ENCODE measurements at places on chromosomes 16 and 17. TPM values are rescaled to one million over a fixed set of nuclear protein-coding genes. Genes with fewer than 3 reads are reported as not detected.
A peak's percentile ranks its signal among the peaks of the same experiment; 100 is the strongest.

- peak; percentile 20 for DNase-seq
Observed at GRCh38 chr16:57245472-57246113, 534 bp downstream of the ARL2BP start.

GRCh38 chr17:81578038-81578441, 25.9 kb upstream of the FAAP100 start:
- DNase-seq: peak; percentile 28

GRCh38 chr17:64448665-64449512, at the start of gene MILR1:
Gene MILR1 (plus strand): TSS chr17:64449115. CDS start chr17:64449169, 54 bp downstream.
- DNase-seq: peak; percentile 91

DNA sequence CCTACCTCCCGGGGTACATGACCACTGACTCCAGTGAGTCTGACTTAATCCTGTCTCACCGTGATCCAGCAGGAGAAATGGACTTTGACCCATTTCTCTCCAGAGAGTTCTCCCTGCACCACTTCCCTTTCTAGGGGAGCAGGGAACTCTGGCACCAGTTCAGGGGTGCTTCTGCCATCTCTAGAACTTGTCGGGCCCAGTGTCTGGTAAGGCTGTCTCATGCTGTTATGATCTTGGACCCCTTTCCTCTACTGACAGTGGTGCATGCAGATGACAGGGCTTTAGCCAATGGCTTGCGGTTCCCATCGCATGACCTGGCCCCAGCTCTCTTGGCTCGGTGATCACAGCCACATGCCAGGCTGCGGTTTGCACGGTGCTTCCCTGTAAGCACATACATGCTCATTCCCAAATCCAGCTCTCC, 62.0 kb downstream of the SLC39A11 start:
- peak; percentile 31 for DNase-seq

- peak; percentile 96 for DNase-seq
Observed at GRCh38 chr16:81189100-81189664, 49.3 kb upstream of the BCO1 start.

GRCh38 chr17:9937241-9937761, 32.2 kb upstream of the RCVRN start:
- DNase-seq: peak; percentile 51

DNA sequence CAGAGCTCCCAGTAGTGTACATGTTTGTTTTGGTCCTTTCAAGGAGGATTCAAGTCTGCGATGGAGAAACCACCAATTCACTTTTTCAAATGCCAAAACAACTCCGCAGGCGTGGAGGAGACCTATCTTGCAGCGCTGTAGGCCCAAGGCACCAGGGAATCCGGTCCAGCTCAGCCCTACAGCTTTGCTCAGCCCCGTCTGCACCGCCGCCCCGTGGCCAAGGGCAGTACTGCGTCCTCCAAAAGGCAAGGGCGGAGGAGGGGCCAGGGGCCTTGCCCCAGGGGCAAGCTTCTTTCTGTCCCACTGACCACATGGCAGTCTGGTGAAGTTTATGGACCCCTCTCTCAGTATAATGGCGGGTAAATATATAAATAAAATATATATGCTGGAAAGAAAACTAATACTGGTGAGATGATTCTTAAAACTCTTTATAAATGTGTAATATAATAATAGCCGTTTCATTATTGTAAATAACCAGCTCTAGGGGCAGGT, 709 bp upstream of the CD300LG start:
- peak; percentile 79 for DNase-seq

DNA sequence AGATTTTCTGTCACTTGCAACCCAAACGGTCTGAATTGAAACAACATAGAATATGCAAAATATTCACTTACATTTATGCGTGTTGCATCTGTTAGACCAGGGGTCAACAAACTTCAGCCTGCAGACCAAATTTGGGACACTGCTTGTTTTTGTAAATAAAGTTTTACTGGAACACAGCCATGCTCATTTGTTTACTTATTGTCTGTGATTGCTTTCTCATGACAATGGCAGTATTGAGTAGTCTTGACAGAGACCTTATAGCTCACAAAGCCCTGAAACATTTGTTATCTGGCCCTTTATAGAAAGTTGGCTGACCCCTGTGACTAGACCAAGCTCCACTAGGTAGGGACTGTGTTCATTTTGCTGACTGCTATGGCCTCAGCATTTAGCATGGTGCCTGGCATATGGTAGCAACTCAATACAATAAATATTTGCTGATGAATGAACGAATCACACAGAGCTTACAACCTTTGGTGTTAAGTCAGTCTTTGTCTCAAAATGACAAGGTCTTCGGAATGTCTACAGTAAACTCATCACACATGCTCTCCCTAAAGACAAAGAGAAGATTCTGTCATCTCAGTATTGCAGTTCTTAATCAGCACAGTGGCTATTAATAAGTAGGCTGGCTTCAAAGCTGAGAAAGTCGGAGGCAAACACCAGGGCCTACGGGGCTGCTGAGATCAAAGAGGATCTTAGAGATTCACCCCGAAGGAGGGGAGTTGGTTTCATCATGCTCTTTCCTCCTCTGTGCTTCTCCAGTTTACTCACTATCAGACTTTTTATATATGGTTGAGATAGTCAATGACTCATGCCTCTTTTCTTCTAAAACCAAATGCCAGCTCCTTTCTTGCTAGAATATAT, 95.2 kb upstream of the AXIN2 start:
- peak; percentile 31 for DNase-seq

DNA sequence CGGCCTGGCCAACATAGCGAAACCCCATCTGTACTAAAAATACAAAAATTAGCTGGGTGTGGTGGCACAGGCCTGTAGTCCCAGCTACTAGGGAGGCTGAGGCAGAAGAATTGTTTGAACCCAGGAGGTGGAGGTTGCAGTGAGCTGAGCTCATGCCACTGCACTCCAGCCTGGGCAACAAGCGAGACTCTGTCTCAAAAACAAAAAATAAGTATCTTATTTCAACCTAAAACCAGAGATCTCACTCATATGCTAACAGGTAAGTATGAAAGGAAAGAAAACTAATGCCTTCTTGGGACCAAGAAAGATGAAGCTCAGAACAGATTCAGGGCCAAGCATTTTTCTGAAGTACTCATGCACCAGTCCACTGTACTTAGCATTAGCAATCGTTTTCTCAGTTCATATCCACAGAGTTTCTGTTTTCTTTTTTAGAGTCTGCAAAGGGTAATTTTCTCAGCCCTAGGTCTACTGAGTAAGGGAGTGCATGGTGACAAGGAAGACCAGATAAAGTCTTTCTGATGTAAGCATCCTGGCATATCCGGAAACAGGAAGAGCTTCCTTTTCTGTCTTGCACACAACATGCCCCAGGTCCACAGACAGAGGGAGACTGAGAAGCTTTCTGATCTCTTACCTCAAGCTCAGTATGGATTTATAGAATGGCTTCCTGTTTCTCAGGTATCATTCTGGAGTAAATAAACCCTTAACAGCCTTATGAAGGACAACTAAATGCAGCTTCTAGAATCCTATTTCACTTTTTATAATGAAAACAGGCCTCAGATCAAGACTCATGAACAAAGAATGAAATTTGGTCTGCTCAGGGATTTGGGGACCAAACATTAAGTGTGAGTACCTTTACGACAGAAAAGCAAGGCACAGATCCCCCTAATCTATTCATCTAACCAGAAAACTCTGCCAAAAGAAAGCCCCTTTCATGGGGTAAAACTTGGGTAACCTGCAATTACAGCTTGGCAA, 38.7 kb upstream of the FOXJ1 start:
- DNase-seq: peak; percentile 20

DNA sequence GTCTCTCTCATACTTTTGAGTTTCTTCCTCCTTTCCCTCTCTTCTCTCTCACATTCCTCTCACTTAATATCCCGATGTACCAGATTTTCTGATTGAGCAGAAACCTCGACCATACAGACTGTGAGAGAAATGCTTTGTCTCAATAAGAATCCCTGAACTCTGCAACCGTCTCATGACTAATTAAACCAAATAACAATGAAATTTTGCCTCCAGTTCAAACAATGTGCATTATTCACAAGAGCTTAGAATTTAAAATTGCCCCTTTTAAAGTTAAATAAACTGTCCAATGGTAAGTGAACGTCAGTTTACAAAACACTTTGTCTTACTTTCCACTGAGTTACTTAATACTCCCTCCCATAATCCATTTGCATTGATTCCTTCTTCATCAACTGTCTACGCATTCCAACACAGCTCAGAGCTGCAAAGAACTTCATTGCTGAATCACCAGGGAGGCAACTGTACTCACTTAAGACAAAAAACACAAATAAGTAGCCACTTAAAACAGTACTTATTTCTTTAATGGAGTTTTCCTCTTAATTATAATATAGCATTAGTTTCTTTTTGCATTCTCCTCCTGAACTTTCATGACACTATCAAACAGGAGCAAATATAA, 4.9 kb downstream of the CDH11 start:
- peak; percentile 40 for DNase-seq

DNA sequence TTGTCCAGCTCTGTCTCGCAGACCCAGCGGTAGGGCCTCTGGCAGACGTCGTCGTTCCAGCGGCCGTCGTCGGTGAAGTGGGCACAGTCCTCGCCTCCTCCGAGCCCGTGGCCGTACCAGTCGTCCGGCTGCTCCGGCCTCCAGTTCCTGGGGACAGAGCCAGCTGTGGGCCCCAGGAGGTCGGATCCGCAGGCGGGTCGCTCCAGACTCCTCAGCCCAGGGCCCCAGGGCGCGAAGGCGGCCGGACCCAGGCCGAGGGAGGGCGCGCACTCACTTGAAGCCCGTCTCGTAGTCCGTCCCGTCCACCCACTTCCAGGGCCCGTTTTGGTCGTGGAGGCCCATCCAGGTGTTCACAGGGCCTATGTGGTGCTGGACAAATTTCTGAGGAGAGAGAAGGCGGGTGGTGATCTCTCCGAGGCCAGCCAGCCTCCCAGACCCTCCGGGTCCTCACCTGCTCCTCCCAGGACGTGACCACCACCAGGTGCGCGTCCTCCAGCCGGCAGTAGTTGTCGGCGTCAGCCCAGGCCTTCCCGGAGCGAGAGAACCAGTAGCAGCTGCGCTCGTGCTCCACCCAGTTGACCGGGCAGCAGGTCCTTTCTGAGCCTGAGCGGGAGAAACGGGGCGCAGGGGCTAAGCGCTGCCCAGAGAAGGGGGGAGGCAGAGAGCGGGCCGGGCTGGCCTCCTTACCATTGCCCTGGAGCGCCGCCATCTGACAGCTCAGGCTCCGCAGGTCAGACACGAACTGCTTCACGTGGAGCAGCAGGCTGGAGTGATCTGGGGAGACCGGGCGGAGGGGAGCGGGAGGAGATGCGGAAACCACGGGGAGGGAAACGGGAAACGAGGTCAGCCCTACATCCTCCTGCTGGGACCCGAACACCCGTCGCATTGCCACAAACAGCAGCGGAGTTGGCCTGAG, 5.2 kb downstream of the ASGR1 start:
- DNase-seq: no peak

DNA sequence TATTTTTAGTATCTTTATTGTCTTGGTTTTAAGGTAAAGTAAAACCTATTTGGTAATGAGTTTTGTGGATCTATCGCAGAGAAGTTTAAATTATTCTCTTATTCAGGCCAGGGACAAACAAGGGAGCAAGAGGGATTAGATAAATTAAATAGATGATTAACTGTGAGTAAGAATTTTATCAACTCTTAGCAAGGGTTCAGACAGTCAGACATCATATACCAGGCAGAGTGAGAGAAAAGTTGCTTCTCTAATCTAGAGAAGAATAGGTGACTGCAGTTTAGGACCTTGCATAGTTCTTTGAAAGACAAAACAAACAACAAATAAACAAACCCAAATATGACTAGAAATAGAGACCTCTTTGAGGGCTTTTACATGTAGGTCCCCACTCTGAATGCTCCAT, 840.2 kb upstream of the GOT2 start:
- DNase-seq: no peak

DNA sequence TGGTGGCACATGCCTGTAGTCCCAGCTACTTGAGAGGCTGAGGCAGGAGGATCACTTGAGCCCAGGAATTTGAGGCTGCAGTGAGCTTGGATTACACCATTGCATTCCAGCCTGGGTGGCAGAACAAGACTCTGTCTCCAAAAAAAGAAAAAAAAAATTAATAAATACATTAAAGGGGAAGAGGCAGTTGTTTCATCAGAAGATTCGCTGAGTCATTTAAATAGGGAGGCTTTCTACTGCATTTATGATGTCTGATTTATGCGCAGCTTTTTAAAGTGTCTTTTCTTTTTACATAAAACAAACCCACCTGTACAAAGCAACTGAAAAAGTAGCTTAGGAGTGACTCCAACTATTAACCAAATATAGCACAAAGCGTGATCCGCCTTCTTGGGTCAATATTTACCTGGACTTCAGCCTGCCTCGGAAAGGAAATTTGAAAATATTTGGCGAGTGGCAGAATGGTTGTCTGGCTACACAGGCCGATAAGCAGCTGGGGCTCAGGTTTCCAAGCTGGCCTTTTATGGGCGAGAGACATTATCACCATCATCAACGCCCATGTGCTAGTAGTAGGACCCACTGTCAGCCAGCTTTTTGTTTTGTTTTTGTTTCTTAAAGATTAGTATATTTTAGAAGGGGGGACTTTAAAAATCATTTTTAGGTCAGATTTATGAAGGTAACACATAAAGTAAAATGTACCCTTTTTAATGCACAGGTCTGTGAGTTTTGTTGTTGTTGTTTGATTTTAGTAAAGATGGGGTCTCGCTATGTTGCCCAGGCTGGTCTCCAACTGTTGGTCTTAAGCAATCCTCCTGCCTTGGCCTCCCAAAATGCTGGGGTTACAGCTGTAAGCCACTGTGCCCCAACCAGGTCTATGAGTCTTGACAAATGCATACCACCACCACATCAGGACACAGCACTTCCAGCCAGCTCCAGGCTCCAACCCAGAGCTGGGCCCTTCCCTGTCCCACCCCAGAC, 42.5 kb upstream of the RASD1 start:
- DNase-seq: peak; percentile 8

DNA sequence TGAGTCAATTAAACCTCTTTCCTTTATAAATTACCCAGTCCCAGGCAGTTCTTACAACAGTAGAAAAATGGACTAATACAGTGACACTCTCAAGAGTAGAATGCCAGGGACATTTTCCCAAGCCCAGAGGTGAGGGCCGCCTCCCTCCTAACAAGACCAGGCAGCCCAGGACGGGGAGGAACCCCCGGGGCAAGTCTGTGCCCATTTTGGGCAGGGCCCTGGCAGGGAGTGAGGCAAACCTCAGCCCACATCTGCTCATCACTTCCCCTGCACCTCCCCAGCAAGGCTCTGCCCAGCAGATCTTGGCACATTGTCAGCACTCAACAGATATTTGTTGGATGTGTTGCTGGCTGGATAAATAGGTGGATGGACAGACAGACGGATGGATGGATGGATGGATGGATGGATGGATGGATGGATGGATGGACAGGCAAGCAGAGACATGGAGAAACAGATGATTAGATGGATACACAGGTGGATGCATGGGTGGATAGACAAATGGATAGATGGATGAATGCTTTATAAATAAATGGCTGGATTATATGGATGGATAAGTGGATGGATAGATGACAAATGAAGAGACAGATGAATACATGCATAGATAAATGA, 271.3 kb downstream of the PARN start:
- DNase-seq: no peak

Gene AATK
- 0.18 TPM for total RNA-seq

Gene C1QTNF8
- total RNA-seq: not detected

Gene MIS12
- 22.8 TPM for total RNA-seq

Gene C16orf92
- total RNA-seq: not detected

Gene ADGRG3
- total RNA-seq: not detected

Gene ITGB3
- total RNA-seq: 22.0 TPM

Gene MT1A
- total RNA-seq: not detected

Gene MYH1
- total RNA-seq: 0.08 TPM

Gene IRX6
- not detected for total RNA-seq

Gene KRT32
- total RNA-seq: 0.09 TPM

All from fibroblast of the aortic adventitia (primary cell).